ENCODE measurements at places on chromosomes 5 and 9.

- DNase-seq, result no peak
Measured at GRCh38 chr5:2240118-2240904, 357.6 kb upstream of the IRX4 start.

GRCh38 chr5:60820593-60821487 lies 23.2 kb downstream of the ELOVL7 start:
- no peak for DNase-seq

- no peak for DNase-seq
Measured at GRCh38 chr5:109739741-109740728, 50.3 kb downstream of the MAN2A1 start.

DNA sequence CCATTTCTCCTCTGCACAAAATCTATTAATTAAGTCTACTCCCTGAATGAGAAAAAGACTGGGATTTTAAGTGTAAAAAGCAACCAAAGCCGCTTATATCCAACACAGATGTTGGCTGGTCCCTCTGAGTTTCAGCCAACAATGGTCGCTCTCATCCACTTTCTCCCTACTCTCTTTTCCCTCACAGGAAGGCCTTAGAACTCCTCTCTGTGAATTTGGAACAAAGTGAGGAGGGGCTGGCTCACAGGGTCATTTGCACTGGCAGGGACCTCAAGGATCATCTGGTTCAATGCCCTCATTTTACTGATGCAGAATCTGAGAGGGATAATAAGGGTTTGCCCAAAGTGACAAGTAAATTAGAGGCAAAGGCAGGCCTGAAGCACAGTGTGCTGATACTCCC lies 64.0 kb downstream of the DPYSL3 start:
- no peak for DNase-seq

GRCh38 chr9:136901516-136902258 lies 15.4 kb downstream of the TRAF2 start:
- DNase-seq, result peak; percentile 68

- no peak for DNase-seq
Measured at GRCh38 chr9:129848712-129849441, 13.6 kb downstream of the USP20 start.

DNA sequence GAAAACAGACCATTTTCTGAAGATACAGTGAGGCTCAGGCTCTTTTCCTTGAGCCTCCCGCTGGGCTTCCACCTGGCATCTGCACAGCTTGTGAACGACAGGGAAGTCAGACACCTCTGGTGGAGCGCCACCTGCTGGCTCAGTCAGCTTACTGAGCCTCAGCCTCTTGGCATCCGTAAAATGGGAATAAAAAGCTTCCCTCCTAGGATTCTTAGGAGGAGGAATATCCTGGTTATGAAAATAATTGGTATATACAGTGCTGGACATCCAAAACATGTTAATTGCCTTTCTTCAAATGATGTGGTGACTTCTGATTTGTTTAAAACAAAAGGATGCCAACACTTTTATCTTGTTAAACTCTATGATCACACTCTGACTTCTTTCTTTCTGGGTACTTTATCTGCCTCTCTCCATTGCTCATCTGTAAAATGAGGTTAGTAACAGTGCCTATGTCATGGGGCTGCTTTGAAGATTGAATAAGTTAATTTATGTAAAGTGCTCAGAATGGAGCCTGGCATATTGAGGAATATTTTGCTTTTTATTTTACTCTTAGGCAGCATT lies 67.5 kb downstream of the MAMDC2 start:
- no peak for DNase-seq

DNA sequence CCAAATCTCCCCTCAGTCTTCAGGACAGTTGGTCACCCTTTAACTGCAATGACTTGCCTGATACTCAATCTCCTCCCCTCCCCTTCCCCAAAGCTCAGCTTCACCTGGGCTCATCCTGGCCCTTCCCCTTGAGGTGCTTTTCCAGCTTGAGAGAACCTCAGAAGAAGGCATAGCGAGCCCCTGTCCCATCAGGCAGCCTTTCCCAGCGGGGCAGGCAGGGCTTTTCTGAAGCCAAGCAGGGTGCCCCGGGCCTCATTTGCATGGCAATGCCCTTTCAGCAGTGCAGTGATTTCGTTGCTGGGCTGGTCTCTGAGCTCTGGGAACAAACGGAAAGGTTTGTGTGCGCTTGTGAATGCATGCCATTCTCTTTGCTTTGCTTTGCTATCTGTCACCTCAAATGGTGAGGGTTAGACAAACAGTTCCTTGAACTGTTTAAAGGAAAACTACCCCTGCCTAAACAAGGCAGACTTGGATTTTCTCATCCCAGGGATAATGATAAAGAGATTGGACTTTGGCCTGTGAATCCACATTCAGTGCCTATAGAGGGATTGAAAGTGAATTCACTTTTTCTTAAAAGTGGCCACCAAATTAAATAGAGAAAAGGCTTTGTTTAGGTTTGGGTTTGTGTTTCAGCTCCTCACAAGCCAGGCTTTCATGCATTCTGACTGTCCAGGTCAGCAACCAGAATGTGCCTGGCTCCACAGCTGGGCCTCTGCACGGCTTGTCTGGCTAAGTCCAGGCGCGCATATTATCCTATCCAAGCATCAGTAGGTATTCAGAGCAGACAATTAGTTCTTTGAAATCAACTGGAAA lies 165.3 kb downstream of the ZNF608 start:
- DNase-seq, result no peak

- DNase-seq, result no peak
Measured at GRCh38 chr5:10452768-10453331, 11.2 kb downstream of the ROPN1L start.

DNA sequence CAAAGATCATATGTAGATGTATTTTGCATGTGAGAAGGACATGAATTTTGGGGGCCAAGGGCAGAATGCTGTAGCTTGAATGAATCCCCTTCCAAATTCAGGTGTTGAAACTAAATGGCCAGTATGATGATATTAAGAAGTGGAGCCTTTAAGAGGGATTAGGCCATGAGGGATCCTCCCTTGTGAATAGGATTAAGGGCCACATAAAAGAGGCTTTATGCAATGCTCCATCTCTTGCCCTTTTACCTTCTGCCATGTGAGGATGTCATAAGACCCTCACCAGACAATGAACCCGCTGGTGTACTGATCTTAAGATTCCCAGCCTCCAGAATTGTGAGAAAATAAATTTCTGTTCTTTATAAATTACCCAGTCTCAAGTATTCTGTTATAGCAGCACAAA lies 206.1 kb downstream of the YTHDC2 start:
- no peak for DNase-seq

DNA sequence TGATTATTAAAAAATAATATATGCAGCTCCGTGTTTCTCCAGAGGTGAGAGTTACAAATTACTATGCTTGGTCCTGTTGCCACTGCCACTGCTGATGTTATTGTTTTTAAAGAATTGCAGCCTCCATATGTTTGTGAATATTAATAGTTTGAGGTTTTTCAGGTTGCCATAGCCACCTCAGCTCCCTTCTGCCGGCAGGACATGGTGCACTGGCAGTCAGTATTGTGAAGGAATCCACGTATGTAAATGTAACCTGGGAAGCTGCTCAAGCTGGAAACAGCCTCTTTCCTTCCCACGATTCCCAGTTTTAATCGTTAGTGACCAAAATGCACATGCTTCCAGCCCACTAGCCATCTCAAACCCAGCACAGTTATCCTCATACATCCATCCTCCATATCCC lies 184.4 kb upstream of the CCNG1 start:
- no peak for DNase-seq

DNA sequence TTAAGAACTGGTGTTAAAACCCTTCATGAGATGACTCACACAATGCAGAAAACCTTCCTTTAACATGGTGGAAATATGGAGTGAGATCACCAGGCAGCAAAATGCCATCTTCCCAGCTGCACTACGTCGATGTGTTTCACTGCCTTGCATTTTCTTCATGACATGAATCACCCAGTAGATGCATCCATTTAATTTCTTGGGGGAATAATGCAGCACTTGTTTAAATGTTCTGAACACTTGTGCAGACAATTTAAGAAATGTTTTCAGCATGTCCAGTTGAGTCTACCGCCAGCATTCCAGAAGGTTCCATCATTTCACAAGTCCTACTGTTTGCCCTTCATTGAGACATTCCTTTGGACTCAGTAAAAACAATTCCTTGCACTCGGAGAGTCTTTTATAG lies 81.6 kb downstream of the ADAMTS16 start:
- no peak for DNase-seq

GRCh38 chr5:136070486-136071285 lies 41.9 kb downstream of the TGFBI start:
- no peak for DNase-seq

- DNase-seq, result no peak
Measured at GRCh38 chr5:50759526-50760270, 93.3 kb downstream of the PARP8 start.

GRCh38 chr9:17907779-17908508 lies 329.1 kb downstream of the SH3GL2 start:
- DNase-seq, result no peak

DNA sequence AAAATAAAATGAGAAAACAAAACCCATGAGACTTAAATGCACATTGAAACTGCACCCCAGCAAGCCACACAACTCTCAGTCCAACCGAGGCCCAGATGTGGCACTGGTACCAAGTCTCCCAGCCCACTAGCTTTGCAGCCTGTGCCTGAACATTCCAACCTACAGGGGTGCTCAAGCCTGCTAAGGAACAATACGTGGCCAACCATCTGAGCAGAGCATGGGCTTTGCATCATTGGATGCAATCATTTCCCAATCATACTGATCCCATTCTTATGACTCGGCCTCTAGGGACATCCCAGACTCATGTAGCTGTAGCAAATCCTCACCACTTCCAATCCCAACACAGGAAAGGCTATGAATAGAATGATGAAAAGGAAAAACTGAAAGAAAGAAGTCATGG lies 297.2 kb downstream of the SPOCK1 start:
- no peak for DNase-seq

- DNase-seq, result no peak
Measured at GRCh38 chr9:2771087-2771486, 53.8 kb downstream of the KCNV2 start.

DNA sequence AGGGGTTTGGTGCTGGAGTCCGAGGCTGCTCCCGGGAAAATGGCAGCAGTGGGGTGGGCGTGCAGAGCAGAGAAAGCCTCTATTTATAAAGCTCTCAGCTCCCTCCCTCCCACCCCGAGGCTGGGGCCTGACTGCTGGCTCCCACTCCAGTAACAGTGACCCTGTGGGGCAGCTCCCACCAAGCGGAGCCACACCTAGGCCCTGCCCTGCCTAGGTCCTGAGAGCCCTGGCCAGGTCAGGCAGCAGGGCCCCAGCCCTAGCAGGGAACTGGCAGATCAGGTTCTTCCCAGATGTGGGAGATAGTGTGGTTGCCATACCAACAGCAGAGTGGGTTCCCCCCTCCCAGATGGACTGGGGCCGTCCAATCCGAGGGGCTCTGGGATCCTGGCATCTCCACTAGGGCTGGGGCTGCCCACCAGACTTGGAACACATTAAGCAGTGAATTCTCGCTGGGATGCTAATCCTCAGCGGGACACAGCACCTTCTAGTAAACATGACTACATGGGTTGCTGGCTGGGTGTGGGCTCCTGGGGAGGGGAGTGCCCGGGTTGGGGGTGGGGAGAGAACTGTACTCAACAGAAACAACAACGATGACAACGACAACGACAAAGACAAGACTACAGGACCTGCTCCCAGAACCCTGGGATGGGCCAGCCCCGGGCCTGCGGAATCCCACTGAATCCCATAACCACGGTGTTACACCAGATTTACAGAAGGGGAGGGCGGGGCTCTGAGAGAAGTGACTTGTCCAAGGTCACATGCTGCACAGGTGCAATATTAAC lies 1.5 kb downstream of the SH3GLB2 start:
- DNase-seq, result no peak

- no peak for DNase-seq
Measured at GRCh38 chr9:127406799-127407491, 10.0 kb downstream of the SLC2A8 start.

DNA sequence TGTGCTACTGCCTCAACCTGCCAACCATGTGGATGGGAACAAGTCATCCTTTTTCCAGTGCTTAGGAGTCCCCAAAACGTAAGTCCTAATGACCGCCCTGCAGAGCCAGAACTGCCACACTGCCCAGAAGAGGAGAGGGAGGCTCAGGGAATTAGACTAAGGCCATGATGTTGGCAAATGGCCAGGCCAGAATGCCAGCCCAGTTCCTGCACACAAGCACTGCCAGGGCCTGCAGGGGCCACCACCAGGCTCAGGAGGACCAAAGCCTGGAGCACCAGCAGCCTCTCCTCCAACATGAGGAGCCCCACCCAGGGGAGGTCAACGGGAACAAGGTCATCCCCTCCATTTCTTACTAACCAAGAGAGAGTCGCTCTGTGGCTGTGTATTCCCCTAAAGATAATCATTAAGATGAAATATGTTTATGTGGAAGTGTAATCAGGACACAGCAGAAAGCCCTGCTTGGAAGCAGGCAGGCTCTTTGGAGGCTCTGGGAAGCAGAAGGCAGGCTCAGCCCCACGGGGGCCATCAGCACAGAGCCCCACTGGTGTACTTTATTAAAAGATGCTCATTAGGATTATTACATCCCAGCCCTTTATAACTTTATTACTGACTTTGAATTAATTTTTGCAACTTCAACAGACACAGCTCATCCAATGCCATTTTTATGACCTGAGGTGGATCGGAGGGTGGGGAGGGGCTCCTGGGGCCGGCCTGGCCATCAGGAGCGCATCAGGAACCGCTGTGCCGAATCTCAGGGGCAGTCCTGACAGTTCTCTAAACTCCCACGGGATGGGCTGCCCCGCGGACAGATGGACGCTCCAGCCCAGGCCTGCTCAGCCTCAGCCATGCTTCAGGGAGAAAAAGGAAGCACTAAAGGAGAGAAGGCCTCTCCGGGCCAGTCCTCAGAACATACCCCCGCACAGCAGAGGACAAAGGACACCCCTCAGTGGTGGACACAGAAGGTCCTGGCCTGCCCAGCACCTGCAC lies 127.0 kb downstream of the ADAMTS2 start:
- no peak for DNase-seq

- no peak for DNase-seq
Measured at GRCh38 chr9:89400403-89401116, 82.3 kb downstream of the SECISBP2 start.

GRCh38 chr5:132496191-132496630 lies 5.6 kb upstream of the IRF1 start:
- peak; percentile 88 for DNase-seq

DNA sequence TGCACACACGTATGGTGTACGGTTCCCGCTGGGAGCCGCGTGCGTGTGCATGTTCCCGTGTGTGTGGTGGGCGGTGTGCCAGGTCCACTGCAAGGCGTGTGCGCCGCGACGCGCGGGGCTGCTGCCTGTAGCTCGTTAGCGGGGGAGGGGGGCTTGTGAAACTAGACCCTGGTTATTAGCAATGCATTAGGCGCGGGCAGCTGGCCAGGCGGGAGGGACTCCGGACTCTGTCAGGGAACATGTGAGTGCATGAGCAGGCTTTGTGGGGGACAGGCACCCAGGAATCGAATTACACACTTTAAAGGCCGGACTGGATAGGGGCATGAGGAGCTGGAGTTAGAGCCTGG lies 32.2 kb upstream of the ENHO start:
- no peak for DNase-seq

All from T-helper 22 cell (primary cell).